Stimulated activated CD4-positive, alpha-beta T cell treated with anti-CD3 and anti-CD28 coated beads, Interleukin-1b, Interleukin-23, amount 100 ng/mL, for 24 hours (primary cell): ENCODE measurements at places on chromosomes 16 and 17.

DNA sequence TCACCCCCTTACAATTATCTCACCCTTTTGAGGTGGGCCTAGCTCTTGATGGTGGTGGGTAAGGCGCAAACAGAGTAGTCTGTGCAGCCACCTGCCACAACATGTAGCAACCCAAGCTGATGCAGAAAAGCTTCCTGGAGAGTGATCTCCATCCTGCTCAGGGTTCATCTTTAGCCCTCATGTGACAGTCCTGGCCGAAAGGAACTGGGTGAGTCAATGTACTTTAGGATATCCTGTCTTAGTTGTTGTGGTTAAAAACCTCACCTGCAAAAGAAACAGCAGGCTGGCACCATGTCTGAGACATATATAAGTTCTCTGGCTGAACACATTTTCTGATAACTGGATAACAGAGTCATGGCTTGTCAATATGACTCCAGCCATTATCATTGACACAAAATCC lies 183.5 kb upstream of the CPHXL start:
- no peak for DNase-seq

GRCh38 chr17:29918922-29919856 lies 10.8 kb downstream of the SSH2 start:
- no peak for DNase-seq

GRCh38 chr16:10847176-10847575 lies 28.6 kb upstream of the TVP23A start:
- DNase-seq = no peak

GRCh38 chr16:16144416-16144815 lies 78.9 kb downstream of the ABCC6 start:
- no peak for DNase-seq

DNA sequence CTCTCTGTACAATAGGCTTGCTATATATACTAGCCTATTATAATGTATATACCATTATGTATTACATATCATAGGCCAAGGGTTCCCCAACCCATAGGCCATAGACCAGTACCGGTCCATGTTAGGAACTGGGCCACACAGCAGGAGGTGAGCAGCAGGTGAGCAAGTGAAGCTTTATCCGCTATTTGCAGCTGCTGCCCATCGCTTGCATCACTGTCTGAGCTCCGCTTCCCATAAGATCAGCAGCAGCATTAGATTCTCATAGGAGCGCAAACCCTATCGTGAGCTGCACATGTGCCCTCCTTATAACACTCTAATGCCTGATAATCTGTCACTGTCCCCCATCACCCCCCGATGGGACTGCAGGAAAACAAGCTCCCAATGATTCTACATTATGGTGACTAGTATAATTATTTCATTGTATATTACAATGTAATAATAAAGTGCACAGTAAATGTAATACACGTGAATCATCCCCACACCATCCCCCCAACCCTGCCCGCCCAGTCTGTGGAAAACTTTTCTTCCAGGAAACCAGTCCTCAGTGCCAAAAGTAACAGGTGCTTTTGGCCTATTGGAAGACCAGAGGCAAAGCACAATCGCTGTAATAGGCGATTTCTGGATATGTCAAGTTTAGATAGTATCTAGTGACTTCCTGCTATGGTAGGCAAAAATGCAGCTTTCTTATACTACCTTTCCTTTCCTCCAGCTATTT lies 84.1 kb downstream of the MYH11 start:
- DNase-seq = no peak

DNA sequence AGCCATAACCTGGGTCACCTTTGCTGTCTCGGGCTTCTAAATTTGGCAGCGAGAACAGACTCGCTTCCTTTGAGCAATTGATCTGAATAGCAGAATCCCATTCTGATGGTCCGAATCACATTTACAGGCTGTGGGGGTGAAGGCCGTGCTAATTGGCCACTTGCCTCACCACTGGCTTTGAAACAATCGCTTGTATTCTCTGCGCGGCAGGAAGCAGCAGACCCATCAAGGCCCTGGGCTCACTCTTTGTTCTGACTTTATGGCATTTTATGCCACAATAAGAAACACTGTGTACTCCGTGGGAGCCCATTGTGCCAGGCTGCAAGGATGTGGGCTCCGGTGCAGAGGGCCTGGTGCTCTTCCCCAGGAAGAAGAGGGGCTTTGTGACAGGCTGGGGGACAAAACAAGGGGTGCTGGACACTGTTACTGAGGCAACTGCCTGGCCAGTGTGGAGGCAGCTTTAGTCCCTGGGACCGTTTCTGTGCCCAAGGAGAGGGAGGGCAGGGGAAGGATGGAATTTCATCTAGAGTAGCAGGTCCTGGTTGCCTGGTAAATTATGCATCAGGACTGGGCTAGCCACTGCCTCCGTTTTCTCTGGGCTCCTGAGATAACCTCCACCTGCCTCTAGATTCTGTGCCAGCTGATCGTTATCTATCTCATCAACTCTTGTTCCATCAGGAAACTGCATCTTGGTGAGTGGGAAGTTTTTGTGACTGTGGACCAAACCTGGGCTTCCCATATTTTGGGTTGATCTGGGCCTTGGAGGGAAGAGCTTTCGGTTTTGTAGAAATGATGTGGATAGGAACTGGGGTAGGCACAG lies 78.5 kb downstream of the MRC2 start:
- DNase-seq = no peak

DNA sequence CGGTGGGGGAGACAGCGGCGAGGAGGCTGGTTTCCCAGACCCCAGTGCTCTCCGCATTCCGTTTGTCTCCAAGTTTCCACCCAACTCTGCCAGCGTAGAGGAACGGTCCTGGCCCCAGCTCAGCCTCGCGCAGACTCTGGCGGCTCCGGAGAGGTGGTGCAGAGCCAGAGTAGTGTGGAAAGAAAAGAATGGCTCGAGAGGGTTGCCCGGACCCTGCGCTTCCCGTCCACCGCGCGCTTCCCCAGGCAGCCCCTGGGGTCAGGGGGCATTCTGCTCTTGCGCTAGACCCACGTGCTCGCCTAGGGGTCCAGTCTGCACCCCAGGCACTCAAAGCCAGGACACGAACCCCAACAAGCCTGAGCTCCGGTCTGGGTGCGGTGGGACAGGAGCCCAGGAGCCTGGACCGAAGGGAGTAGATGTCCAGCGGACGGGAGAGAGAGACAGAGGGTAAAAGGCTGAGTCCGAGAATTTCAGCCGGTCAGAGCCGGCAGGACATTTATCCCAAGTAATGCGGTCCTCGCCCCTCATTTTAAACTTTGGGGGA lies 3.8 kb downstream of the PMP22 start:
- DNase-seq = no peak

GRCh38 chr16:85908889-85909589 lies 10.1 kb downstream of the IRF8 start:
- no peak for DNase-seq
